ENCODE measurements at places on chromosomes 3 and 15.
A peak's percentile ranks its signal among the peaks of the same experiment; 100 is the strongest.

- DNase-seq = no peak
Observed at GRCh38 chr3:170307671-170308405, 49.7 kb upstream of the SKIL start.

DNA sequence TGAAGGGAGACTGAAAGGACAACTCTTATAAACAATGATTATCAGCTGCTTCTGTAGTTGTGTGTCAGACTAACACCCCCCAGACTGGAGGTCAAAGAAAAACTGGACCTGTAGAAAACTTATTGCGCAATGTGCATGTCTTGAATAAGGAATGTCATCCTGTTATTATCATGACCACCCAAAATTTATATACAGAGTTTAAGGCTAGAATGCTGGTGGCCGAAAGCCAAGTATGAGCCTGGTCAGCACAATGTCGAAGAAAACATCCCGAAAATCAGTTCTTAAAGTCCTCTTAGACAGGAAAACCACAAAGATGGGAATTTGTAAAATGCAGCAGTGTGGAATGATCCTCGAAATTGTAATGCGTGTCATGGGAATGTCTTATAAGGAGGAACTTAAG lies 29.3 kb downstream of the RFTN1 start:
- DNase-seq = no peak

GRCh38 chr3:42674146-42674545 lies 11.2 kb upstream of the KLHL40 start:
- no peak for DNase-seq

- DNase-seq = no peak
Observed at GRCh38 chr15:100775581-100776185, 103.9 kb upstream of the ALDH1A3 start.

- no peak for DNase-seq
Observed at GRCh38 chr15:83365370-83365938, 81.0 kb upstream of the BNC1 start.

DNA sequence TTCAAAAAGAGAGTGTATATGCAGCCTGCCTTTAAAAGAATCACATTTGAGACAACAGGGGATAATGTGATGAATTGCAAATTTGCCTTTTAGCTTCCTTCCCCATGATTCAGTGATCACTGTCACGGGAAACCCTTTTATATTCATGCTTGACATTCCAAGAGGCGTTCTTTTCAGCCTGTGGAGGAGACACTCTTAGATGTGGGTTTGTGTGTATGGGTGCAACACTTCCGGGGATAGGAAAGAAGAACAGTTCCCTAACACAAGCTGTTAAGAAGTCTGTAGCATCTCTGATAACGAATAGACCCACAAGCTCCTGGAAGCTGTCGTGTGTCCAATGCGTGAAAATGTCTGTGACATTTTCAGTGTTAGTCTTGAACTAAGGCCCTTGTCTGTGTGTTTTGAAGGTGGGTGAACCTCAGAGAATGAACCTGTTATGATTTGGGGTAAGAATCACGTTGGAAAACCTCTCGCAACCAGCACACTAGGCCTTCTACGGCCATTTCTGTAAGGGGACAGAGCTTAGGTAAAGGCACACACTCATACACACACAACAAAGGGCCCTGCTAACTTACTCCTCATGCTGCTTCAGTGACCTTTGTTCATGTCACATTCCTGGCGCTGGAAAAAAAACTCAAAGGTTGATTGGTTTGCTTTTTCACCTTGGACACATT lies 229.2 kb upstream of the ST8SIA2 start:
- no peak for DNase-seq

- no peak for DNase-seq
Observed at GRCh38 chr15:32943711-32944110, 225.9 kb downstream of the GREM1 start.

DNA sequence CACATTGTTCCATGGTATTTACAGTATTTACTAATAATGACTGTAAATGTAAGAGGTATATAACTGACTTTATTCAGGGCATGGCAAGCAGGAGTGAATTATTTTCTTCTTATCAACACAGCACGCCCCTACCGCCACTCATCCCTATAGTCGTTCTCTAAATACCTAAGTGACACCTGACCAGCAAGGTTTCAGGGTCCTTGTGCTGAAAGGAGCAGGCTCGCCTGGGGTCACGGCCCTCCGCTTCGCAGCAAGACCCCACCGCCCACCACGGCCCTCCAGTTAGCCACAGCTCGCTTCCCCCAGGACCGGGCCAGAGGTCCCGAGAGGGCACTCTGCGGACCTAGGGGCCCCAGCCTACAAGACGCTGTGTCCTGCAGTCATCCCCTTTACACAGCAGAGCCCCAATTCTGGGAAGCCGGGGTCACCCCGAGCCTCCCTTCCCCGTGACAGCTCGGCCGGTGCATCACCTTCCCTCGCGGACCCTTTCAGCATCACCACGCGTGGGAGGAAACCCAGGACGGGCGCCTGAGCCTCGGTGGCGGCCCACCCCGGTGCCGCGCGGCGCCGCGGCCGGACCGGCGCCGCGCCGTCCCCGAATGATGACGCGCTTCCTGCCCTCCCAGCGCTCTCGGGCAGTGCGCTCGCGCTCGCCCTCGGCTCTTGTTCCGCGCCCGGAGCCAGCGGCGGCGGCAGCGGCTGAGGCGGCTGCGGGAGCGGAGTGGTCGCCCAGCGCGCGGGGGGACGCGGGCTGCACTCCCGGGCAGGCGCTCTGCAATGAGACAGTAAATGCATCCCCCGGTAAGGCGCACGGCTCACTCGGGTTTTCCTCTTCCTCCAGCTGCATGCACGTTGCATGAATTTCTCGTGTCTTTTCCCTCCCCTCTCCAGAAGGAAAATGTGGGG lies 225.1 kb upstream of the C2CD4B start:
- DNase-seq = peak; percentile 65

DNA sequence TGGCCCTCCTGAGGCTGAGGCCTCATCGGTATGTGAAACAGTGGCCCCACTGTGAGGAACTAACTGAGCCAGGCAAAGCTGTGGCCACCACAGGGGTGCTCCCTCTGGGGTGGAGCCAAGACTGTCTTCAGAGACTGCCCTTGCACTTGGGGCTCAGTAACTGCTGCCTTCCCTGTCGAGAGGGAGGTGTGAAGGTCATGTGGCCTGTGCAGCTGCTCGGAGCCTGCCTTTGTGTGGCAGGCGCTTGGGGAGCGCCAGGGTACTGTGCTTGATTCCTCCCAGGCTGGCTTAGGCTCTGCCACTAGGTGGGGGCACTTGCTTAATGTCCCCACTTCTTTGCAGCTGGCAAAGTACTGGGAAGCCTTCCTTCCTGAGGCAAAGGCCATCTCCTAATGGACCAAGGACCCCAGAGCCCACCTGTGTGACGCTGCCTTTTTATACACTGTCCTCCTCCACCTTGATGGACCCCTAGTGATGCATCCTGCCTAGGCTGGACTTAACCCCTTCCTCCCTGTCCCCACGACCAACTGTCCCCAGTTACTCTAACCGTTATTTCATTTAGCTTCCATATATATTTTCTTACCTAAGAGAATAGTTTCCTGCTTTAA lies 14.2 kb upstream of the SNX22 start:
- DNase-seq = no peak

GRCh38 chr3:171965067-171965712 lies 74.2 kb upstream of the FNDC3B start:
- no peak for DNase-seq

- no peak for DNase-seq
Observed at GRCh38 chr3:172094621-172095557, 55.5 kb downstream of the FNDC3B start.

DNA sequence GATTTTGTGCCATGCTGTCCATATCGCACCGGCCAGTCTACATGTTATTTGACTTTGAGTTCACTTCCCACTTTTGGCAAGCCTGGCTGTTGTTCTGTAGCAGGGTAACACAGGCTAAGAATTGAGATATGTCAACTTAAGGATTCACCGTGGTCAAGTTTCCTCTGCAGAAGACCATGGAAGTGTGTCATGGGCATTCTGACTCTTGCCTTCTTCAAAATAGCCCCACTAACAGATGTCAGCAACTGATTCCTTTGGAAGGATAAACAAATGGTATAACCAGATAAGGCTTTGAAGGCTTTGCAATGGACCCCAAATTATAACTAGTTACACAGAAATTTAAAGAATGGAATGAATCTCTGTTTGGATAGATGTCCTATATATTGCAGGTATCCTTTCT lies 20.1 kb upstream of the CD47 start:
- no peak for DNase-seq

GRCh38 chr15:99411234-99411633 lies 154.6 kb upstream of the MEF2A start:
- no peak for DNase-seq

GRCh38 chr3:141853629-141854168 lies 22.7 kb upstream of the ATP1B3 start:
- no peak for DNase-seq

GRCh38 chr3:177441813-177442646 lies 244.7 kb upstream of the TBL1XR1 start:
- DNase-seq = no peak

GRCh38 chr3:192060160-192060781 lies 599.3 kb downstream of the PYDC2 start:
- DNase-seq = no peak

DNA sequence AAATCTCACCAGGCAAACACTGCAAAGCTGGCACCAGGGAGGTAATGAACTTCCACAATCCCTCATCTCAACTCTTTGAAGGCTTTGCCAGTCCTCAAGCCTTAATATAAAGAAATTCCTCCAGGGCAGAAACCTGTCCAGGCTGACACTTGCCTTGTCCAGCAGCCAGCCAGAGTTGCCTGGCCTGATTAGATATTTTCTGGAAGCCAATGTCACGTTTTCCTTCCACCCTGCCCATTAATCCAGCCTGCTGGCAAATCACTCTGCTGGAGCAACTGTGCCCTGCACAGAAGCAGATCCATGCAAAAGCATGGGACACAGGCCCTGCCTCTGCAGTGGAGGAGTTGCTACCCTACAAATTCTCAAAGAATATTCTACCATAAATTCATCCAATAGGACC lies 56.5 kb downstream of the HEG1 start:
- no peak for DNase-seq

DNA sequence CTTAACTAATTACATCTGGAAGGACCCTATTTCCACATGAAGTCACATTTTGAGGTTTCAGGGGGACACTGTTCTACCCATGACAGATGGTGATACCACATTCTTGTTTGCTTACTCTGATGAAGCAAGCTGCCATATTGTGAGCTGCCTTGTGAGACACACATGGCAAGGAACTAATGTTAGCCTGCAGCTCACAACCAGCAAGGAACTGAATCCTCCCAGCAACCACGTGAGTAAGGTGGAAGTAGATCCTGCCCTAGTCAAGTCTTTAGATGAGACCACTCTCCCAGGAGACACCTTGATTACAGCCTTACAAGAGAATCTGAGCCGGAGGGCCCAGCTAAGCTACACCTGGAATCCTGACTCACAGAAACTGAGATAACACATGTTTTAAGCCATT lies 160.1 kb downstream of the PDE8A start:
- no peak for DNase-seq

- no peak for DNase-seq
Observed at GRCh38 chr15:80156176-80156720, 3.4 kb downstream of the FAH start.

GRCh38 chr3:157148196-157148889 lies 11.6 kb downstream of the CCNL1 start:
- no peak for DNase-seq

DNA sequence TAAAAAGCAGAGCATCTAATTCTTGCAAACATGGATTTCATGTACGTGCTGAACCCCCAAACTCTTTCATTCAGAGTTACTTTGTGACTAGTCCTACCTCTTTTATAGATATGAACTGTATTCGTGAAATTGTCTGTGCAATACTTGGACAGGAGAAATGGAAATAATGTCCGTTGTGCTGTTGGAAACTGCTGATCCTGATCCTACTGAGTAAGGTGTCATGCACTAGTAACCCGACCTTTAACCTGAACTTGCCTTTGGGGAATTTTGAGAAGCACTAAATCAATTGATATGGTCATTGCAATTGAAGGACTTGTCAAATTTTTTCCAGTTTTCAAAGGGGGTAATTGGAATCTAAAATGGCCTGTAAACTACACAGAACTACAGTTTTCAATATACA lies 856.4 kb downstream of the ROBO1 start:
- DNase-seq = no peak

DNA sequence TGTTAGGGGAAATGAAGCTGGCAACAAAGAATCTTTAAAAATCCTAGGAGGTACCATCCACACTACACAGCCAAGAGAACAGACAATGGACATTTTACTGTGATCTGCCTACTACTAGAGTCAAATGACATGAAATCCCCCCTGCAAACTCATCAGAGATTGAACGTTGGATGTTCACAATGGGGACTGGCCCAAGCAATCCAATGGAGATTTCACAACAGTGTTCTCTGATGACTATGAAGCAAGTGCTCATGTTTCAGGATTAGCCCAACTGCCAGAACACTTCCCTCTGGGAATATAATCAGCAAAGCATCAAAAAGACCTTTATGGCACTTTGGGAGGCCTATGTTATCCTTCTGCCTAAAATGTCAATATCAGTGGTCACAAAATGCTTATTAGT lies 97.8 kb downstream of the IGSF11 start:
- no peak for DNase-seq

GRCh38 chr3:159080821-159081220 lies 279.0 kb downstream of the MFSD1 start:
- DNase-seq = no peak

- DNase-seq = no peak
Observed at GRCh38 chr3:155548195-155548594, 196.7 kb downstream of the PLCH1 start.

DNA sequence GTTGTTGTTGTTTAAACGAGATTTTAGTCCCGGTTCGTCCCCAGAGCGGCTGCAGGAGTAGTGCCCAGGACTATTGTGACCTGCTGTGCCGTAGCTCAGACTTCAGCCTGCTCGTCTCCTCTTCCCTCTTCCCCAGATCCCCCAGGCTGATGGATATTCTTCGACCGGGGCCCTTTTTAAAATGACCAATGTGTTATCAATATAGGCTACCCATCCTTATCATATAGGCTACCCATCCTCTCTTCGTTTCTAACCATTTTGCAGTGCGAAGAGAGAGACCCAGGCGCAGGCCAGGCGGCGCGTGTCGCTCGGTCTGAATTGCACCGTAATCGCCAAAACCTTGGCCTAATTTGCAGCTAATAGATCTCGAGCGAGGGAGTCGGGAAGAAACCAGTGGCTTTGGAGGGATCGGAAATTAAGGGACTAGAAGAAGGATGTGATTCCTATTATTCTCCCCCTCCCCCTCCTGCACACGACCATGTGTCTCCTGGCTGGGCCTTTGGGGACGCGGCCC lies 23.0 kb downstream of the NR2F2 start:
- no peak for DNase-seq

DNA sequence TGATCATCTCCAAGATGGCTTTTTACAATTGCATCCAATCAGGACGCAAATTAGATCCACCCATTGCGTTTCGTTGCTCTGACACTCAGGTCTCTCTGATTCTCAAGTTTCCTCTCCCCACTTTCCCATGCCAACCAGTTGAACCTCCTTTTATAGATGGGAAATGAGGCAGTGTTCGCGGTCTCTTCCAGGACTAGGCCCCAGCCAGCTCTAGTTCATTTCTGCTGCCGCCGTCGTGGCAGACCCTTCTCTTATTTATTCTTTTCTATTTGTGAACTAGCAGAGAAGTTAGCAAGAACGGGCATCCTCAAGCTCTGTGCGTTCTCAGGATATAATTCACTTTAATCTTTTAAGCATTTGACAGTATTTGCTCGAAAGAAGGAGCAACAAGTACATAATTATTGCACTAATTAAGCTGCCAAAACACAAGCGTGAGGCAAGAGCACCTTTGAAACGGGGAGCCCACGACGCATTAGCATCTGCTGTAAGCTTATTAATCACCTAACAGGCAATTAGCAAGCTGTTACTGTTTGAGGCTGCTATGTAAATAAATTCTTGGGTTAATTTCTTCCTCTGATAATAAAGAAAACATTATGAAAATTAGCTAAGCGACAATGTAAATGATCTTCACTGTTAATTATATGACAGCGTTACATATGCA lies 246.4 kb upstream of the TLE3 start:
- DNase-seq = no peak
